ENCODE measurements at places on chromosomes 13 and 19.

GRCh38 chr19:1861599-1862031 is 1.8 kb downstream of the KLF16 start:
- DNase-seq = no peak

DNA sequence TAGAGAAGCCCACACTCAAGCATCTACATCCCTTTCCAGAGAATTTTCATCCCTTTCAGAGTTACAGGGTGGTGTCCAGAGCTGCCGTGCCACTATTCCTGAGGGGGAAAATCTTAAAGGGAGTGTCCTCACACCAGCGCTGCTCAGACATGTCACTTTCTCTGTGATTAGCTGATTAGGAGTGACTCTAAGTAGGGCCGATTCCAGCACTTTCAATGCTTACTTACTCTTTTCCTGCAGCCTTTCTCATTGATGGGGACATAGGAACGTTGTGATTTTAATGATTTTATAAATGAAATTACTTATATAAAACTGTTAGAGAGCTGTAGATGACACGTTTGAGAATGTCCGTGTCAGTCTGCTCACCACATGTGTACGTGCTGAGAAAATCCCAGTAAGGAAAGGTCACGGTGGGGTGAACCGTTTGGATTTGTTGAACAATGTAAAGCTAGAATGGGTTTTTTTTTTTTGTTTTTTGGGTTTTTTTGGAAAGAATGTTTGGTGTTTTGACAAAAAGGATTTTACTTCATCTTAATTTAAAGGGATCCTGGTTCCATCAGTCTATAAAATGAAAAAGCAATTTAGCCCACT is 56.6 kb upstream of the SPATA13 start:
- no peak for DNase-seq

- no peak for DNase-seq
Measured at GRCh38 chr19:49326165-49326704, 1.2 kb upstream of the SLC6A16 start.

DNA sequence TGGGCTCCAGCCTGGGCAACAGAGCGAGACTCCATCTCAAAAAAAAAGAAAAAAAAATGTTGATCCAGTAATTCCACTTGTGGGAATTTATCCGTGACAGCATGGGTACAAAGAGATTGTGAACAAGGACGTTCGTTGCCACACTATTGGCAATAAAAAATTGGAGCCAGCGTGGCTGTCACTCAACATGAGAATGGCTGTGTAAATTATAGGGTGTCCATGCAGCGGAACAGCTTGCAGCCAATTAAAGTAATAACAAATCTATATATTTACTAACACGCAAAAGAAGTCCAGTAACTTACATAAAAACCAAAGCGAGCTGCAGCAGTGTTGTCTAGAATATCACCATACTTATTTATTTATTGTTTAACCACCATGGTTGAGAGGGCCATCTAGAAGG is 19.3 kb downstream of the DPF1 start:
- no peak for DNase-seq

DNA sequence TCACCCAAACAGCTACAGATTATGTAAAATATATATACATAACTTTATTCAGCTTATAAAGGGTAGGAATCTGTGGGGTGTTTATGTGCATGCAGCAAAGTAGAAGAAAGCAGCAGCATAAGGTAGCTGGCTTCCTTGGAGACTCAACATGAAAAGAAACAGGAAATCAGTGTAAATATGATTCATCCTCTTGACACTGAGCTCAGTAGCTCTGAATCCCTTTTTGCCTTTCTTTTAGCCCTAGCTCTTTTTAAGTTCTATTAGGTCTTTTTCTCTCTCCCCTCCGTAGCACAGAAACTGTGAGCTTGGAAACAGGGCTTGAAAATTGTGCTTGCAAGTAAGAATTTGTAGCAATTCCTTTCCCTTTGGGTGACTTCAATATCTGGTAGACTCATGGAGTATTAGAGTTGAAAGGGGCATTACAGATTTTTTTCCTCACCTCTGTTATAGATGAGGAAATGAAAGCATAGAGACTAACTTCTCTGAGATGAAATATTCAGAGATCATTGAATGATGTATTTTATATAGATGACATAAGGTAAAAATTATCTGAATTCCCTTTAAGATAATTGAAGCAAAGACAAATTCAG is 314.4 kb downstream of the PCDH9 start:
- no peak for DNase-seq
